Tibial artery (tissue), 4 donors: ENCODE measurements at places on chromosomes 3 and 15.

DNA sequence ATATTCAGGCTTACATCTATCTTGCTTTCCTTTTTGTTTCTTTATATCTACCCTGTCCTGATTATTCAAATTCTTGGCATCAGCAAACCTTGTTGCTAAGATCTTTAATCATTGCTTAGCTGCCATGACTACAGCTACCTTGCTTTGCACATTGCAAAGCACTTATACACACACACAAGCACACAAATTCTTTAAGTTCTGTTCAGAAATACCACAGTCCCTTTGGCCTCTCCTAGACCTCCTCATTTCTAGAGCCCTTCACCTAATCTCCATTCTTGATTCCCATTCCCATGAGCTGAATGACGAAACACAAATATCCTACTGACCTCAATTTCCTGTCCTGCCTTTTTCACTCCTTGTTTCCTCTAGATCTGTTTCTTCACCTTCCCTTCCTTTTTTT lies 409.6 kb downstream of the UNC13C start:
- DNase-seq, result no peak

DNA sequence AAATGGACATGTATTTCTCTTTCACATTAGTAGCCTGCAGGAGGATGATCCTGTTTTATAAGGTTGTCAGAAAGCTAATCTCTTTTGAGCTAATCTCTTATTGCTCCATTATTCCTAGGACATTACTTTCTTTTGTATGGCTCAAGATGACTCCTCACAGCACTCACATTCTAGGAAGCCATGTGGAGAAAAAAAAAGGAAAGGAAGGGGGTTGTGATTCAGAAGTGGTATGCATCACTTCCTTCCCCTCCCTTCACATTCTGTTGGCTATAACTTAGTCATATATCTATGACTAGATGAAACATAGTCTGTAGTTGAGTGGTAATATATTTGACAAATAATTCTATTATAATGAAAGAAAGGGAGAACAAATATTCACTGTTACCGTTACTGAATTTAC lies 168.8 kb upstream of the TTC14 start:
- no peak for DNase-seq

- DNase-seq, result no peak
Measured at GRCh38 chr15:33201491-33202231, 7.1 kb upstream of the FMN1 start.

DNA sequence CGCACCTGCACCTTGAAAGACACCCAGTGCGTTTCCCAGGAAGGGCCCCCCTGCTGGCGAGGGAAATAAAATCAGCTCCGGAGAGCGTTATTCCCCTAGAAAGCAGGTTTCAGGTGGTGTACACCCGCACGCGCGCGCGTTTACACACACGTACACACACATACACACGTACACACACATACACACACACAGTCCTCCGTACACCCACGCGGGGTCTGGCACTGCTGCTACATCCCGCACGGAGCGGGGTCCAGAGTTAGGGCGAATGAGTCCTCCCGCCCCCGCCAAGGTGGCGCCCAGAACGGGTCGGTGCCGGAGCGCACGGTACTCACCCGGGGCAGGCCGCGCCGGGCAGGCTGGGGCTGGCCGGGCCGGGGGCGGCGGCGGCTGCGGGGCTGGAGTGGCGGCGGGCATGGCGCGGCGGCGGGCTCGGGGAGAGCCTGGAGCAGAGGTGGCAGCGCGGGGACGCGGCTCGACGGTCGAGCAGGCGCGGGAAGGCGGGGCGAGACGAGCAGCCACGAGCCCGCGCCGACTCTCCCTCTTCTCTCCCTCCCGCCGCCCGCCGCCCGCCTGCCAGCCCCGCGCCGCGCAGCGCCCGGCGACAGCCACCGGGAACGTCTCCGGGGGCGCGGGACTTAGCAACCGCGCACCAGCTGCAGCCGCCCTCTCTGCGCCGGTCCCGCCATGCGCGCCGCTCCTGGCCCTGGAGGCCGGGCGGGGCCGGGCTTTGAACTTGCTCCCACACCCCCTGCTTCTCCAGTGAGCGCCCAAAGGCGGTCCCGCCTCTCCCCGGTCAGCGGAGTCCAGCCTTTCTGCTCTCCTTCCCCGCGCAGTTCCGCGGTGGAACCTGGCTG lies at the start of gene DCLK3:
DCLK3 (minus strand) TSS at position 704 of the 854 bp plus-strand sequence; CDS start at position 414, 290 bp downstream.
- DNase-seq, result no peak

GRCh38 chr15:31365655-31366127 lies 39.1 kb downstream of the KLF13 start:
- peak; percentile 95 for DNase-seq

- DNase-seq, result no peak
Measured at GRCh38 chr3:64303401-64303800, 78.1 kb upstream of the PRICKLE2 start.

GRCh38 chr3:194307849-194308248 lies 43.3 kb downstream of the CPN2 start:
- DNase-seq, result peak; percentile 28

DNA sequence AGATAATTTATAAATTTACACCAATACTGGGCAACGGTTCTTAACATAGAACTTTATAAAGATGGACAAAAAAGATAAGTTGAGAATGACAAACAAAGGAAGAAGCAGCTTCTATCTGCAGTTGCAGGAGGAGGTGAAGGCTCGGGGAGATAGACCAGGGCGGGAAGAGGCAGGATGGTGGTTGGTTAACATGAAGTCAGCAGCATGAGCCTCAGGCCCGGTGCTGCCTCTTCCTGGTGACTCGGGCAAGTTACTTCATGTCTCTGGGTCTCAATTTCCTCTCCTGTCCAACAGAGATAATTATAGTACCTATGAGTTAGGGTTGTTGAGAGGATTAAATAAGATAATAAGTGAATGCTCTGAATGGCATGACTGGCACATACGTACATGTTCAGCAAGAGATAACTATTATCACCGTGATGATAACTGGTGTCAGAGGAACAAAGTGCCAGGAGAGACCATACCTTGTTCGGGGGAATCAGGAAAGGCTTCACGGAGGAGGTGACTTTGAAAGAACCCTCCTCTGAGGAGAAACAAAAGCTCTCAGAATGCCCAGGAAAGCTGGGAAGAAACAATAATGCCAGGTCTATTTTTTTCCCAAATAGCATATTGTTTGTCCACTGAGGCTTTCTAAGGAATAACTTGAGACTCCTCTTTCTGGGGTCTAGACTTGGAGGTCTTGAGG lies 4.4 kb downstream of the PAK6 start:
- no peak for DNase-seq
